ENCODE measurements at places on chromosomes 16 and 17. TPM values are rescaled to one million over a fixed set of nuclear protein-coding genes. Genes with fewer than 3 reads are reported as not detected.

DNA sequence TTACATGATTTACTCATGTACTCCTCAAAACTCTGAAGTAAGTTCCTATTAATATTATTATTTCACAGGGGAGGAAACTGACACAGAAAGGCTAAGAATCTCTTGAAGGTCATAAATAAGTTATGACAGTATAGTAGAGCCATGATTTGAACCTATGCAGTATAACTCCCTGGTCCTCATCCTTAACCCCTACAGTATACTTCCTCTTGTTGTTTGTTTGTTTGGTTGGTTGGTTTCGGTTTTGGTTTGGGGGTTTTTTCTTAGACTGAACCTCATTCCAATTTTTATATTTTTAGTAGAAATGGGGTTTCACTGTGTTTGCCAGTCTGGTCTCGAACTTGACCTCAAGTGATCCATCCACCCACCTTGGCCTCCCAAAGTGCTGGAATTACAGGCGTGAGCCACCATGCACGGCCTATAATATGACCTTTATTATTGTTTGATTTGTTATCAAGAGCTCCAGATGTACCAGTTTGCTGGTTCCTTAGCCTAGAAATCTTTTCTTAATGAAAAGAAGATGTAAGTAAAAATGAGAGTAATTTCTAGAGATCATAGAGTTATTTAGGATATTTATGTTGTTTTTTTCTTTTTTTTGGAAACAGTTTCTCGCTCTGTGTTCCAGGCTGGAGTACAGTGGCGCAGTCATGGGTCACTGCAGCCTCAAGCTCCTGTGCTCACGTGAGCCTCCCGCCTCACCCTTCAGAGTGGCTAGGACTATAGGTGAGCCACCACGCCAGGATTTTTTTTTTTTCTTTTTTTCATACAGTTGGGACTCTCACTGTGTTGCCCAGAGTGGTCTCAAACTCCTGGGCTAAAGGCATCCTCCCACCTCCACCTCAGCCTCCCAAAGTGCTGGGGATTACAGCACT is 4.8 kb downstream of the PRR11 start:
- H3K4me1 ChIP-seq, result peaks cover 10% of the 10 kb centered on the region
- H3K4me3 ChIP-seq, result peak overlapping the region; percentile 39
- no peaks in the 10 kb centered on the region for H3K36me3 ChIP-seq
- H3K27me3 ChIP-seq, result no peaks in the 10 kb centered on the region
- peak overlapping the region; percentile 85 for H3K27ac ChIP-seq
- no peak for DNase-seq

DNA sequence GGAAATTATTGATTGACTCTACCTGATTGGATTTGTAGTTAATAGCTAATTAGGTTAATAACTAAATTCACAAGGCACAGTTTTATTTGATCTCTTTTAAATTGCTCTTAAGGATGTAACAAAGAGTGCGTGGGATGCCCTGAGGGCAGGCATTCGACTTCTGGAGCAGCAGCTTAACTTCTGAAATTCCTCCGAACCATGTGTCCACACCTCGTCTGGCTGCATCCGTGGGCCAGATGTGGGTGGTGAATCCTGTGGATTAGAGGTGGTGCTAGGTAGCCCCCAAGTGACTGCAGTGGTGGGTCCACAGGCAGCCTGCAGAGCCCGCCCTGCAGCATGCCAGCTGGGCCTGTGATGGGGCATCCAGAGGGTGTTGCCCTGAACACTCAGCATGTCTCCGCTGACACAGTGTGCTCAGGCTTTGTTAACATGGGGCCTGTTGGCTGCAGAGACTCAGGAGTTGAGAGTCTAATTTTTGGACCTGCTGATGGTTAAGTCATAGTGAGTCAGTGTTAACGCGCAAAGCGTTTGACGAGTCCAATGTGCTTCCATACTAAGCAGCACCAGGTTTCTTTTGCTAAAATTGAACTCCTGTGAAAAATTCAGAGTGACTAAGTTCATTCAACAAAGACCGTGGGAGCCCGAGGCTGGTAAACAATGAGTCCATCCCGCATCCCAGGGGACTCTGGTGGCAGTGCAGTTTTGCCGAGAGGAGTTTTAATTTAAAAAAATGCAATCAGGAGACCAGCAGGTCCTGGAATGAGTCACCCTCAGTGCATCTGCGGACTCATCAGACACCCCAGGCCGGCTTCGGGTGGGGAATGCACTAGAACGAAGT is 3.8 kb upstream of the NPB start:
- no peak overlapping the region for H3K4me3 ChIP-seq
- peaks cover 19% of the 10 kb centered on the region for H3K27me3 ChIP-seq
- no peak overlapping the region for H3K27ac ChIP-seq
- H3K4me1 ChIP-seq, result peaks cover 4% of the 10 kb centered on the region
- peaks cover 2% of the 10 kb centered on the region for H3K36me3 ChIP-seq
- no peak for DNase-seq

GRCh38 chr16:13811834-13812233 is 108.1 kb upstream of the ERCC4 start:
- H3K36me3 ChIP-seq, result no peaks in the 10 kb centered on the region
- H3K4me3 ChIP-seq, result no peak overlapping the region

DNA sequence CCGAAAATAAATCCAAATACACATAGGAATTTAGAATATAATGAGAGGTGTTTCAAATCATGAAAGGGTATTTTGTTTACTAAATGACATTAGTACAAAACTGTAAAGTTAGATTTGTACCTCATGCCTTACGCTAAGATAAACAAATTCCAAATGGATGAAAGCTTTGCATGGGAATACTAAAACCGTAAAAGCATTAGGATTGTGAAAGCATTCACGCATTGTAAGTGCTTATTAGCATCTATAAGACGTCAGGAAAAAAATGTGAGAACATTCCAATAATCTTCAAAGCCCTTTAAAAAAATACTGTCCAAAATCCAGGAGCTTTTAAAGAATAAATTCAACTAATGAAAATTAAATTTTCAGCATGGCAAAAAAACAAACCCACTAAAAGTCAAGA is 24.8 kb upstream of the ALOX15 start:
- H3K4me1 ChIP-seq, result peaks cover 14% of the 10 kb centered on the region
- H3K27ac ChIP-seq, result no peak overlapping the region
- no peak for DNase-seq
- H3K4me3 ChIP-seq, result no peak overlapping the region
- peaks cover 7% of the 10 kb centered on the region for H3K27me3 ChIP-seq
- H3K36me3 ChIP-seq, result peaks cover 5% of the 10 kb centered on the region

HSD17B2 gene
- not detected for total RNA-seq

COPRS gene
- total RNA-seq, result 3.2 TPM

GRCh38 chr16:12744860-12745259 is 58.8 kb downstream of the CPPED1 start:
- H3K27ac ChIP-seq, result no peak overlapping the region
- H3K36me3 ChIP-seq, result peaks cover 8% of the 10 kb centered on the region
- DNase-seq, result no peak
- no peak overlapping the region for H3K4me3 ChIP-seq

DNA sequence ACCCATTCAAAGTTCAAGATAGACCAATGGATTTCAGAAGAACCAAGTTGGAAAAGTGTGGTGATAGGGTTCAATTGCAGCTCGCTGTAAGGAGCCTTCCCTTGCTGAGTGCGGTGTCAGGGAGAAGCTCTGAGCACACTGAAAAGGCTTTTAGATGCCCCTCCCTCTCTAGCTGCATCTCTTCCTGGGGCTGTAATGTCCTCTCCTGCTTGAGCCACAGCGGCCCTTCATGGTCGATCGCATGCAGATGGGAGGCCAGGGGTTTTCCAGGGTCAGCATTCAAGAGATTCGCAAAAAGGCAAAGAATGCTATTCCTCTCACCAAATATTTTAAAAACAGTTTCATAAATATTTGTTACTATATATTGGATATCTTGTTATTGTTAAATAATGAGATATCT is 23.7 kb downstream of the ZC3H18 start:
- no peak overlapping the region for H3K27ac ChIP-seq
- no peaks in the 10 kb centered on the region for H3K27me3 ChIP-seq
- no peak overlapping the region for H3K4me3 ChIP-seq
- H3K36me3 ChIP-seq, result peaks cover 5% of the 10 kb centered on the region
- DNase-seq, result no peak
- H3K4me1 ChIP-seq, result peaks cover 17% of the 10 kb centered on the region

DNA sequence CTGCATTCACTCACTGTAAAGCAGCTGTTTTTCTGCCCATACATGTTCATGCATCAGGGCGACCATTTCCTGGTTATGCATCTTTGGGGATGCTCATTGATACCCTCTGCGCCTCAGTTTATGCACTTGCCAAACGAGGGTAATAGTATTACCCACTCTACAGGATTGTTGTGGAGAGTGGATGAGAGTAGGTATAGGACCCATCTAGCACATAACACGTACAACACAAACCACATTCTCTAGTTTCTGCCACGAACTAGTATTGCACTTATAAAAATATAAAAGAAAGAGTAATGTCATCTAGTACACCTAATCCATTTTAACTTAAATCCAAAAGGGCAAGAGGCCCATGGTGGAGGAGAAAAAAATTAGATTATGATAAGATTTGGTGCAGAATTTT is 231.7 kb downstream of the SLC39A11 start:
- H3K27ac ChIP-seq, result no peak overlapping the region
- H3K27me3 ChIP-seq, result no peaks in the 10 kb centered on the region
- no peak overlapping the region for H3K4me3 ChIP-seq
- H3K4me1 ChIP-seq, result peaks cover 5% of the 10 kb centered on the region

DNA sequence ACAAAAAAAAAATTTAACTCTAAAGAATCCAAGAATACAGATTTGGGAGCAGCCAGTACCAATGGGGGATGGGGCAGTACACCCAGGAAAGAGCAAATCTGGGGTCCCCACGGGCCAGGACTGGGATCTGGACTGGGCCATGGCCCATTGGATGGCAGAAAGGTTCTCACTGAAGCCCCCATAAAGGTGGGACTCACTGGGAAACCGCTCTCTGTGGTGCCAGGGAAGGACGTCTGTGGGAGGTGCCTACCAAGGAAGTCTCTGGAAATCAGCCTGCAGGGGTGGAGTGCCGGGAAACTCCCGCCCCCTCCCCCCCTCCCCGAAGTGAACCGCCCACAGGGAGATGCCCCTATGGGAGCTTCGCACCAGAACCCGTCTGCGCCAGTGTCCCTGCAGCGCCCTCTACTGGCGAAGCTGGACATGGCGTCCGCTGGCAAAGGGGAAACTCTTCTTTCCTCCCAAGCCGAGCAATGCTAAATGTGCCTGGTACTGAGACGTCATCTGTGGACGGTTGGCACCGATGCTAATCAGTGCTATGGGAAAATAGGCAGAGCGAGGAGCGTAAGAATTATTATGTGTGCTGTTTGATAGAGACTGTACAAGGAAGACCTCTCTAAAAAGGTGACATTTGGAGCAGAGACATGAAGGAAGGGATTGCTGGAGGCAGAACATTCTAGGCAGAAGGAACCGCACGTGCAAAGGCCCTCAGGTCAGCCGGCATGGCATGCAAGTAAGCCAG is 671.1 kb downstream of the WWOX start:
- DNase-seq, result peak; percentile 90
- H3K27me3 ChIP-seq, result peaks cover 10% of the 10 kb centered on the region
- peak overlapping the region; percentile 87 for H3K4me3 ChIP-seq
- H3K36me3 ChIP-seq, result peaks cover 3% of the 10 kb centered on the region
- peaks cover 27% of the 10 kb centered on the region for H3K4me1 ChIP-seq

ZG16B gene
- not detected for total RNA-seq

- no peak overlapping the region for H3K27ac ChIP-seq
- DNase-seq, result no peak
- H3K36me3 ChIP-seq, result peaks cover 10% of the 10 kb centered on the region
These were observed 362.2 kb downstream of the WWOX start for GRCh38 chr16:78461496-78462287.

All from T-helper 17 cell (primary cell).